BJ (cell line): ENCODE measurements at places on chromosomes 1 and 21. TPM values are rescaled to one million over a fixed set of nuclear protein-coding genes. Genes with fewer than 3 reads are reported as not detected.

Gene SLC26A9
- polyA plus RNA-seq: not detected in 2 replicates

Gene DRAXIN
- polyA plus RNA-seq: 0.01 TPM in 1 of 2 replicates, not detected in the other

Gene S100A8
- not detected in 2 replicates for polyA plus RNA-seq

Gene CLCNKA
- 0.20 and 0.28 TPM in 2 replicates for polyA plus RNA-seq

Gene OR2L13
- polyA plus RNA-seq: not detected in 2 replicates

Gene PLPP3
- polyA plus RNA-seq: 49.7 and 55.4 TPM in 2 replicates

Gene LCE1E
- not detected in 2 replicates for polyA plus RNA-seq

Gene LRRC71
- 0.75 and 1.2 TPM in 2 replicates for polyA plus RNA-seq

Gene SH2D5
- polyA plus RNA-seq: 1.6 and 3.5 TPM in 2 replicates

Gene PLA2G5
- not detected in 2 replicates for polyA plus RNA-seq

Gene GPR25
- polyA plus RNA-seq: not detected in 2 replicates

Gene PLA2G2D
- polyA plus RNA-seq: not detected in 2 replicates

Gene KLHDC9
- polyA plus RNA-seq: 3.9 and 5.8 TPM in 2 replicates

Gene KLF17
- 0.06 and 0.16 TPM in 2 replicates for polyA plus RNA-seq
